ENCODE measurements at places on chromosomes 1 and 21.
A peak's percentile ranks its signal among the peaks of the same experiment; 100 is the strongest.

DNA sequence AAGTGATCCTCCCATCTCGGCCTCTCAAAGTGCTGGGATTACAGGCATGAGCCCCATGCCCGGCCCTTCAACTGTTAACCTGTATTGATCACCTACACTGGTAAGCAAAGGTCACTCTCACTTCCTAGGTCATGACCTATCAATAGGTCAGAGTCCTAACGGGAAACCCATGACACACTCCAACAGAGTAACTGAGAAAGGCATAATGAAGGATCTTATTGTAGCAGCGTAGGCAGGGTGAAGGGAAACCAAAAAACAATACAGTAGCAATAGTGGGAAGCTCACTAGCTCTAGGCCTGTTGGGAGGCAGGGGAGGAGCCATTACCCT lies 19.5 kb upstream of the IFNAR1 start:
- DNase-seq, result no peak

DNA sequence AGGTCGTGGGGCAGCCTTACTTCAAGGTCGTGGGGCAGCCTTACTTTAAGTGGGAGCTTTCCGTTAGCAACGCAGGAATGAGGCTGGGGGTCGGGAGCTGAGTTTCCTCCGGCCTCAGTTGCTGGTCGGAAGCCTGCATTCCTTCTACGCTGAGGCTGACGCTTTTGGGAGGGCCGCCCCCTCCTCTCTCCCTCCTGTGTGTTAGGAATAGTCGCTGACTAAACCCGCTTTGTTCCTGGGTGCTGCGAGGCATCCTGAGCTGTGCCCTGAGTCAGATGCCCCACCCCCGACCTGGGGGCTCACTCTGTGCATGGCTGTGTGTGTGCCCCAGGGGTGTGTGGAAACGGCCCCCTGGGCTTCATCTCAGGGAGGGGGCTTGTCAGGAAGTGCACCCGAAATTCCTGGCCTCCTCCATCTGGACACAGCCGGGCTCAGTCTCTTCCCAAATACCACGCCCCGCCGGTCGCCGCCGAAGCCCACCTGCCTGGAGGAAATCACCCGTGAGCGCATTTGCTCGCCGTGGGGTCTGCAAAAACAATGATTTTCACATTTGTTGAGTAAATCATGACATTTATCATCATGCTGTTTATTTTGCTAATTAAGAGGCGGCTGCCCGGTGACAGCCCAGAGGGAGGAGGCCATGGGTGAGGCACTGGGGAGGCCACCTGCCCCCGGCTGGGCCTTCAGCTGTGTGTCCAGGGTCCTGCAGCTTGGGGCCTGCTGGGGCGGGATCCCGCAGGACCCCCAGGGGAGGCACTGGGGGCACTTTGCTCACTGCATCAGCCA lies 121.4 kb downstream of the PRDM16 start:
- no peak for DNase-seq

GRCh38 chr1:199553104-199553503 lies 474.4 kb upstream of the NR5A2 start:
- no peak for DNase-seq

DNA sequence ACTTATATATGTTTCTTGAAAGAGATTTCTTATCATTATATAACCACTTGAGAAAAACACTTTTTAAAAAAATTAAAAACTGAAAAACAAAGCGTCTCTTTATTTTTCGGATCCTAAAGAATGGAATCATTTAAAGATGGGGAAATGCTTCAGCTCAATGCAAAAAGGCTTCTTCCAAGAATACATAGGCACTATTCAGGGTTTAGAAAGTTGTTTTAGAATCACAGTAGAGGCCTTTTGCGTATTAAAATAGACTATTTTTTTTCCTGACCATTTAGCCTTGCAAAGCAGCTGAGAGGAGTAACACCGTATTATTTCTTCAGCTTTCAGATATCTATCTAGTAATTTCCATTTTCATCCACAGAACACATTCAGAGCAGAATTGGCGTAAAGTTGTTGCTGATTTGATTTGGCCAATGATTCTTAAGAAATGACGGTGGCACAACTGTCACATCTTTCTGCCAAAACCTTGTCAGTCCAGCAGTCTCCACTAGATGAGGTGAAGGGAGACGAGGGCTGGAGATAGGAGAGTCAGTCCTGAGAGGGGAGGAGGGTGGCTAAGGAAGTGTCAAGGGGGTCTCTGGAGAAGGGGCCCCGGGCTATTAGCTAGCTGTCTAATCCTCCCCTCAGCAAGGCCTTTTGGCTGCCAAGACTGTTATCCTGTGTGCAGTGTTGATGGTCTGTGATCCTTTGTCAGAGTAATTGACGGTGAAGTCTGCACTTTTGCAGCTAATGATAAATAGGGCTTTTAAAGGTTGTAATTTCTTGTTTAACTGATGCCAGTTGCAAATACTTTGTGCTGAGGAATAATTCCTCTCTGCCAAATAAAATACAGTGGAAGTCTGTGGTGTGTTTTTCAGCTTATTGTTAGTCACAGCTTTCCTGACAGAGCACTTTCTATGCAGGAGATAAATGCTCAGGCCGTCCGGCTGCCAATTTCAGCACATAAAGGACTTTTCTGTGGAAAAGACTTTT lies 34.7 kb downstream of the PRRX1 start:
- DNase-seq, result no peak

DNA sequence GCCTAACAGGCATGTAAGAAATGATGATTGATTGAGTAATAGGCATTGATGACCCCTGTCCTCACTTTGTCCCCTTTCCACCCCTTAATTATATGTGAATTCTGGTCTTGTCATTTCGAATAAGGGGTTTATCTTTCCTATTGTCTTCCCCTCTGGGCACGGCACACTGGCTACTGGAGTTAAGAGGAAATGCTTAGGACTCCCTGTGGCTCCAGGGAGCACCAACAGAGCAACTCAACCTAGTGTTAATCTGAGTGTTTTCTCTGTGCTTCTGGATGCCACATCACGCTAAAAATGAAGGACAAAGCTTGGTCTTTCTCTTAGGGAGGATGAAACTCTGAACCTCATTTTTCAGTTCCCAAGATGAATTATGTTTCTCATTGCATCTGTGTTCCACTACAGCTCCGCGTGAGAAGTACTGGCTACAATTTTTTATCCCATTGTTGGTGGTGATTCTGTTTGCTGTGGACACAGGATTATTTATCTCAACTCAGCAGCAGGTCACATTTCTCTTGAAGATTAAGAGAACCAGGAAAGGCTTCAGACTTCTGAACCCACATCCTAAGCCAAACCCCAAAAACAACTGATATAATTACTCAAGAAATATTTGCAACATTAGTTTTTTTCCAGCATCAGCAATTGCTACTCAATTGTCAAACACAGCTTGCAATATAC lies 5.3 kb downstream of the FCER1A start:
- DNase-seq, result no peak

DNA sequence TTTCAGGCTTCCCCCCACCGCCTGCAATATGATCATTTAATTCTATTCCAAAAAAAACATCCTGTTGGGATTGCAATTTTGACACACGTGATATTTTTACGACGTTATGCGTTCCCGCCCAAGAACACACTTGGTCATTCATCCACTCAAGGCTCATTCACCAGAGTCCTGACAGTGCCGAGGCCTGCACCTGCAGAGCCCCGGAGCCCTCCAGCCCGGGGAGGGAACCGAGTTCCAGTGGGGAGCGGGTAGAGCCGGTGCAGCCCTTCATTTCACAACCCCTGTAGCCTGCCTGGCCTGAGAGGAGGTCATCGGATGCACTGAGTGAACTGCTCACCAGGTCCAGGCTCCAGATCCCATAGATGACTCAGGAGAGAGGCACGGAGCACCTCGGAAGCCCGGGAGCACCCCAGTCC lies 156.0 kb upstream of the BACE2 start:
- DNase-seq, result no peak

DNA sequence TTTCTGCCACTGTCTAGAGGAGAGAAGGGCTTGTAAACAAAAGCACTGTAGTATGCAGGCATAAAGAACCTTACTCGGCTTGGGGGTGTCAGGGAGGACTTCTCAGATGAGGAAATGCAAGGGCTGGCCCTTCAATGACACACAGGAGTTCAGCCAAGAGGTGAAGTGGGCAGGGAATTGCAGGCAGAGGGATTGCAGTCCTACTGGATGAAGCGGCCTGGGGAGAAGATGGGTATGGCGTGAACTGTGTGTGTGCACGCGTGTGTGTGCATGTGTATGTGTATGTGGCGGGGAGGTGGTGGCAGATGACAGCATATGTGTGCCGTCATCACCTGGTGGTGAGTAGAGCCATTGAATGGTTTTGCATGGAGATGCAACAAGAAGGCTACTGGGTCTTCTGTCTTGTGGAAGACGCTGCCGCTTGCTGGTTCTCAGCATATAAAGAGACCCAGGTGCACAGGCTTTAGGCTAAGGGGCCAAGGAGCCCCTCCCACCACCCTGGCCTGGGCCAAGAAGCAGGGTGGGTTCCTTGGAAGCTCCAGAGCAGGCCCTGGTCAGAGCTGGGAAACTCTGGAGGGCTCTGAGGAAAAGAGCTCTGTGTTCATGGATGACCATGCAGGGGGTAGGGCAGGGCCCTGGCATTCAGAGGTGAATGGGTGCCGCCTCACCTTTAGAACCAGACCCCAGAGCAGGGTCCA lies 4.1 kb upstream of the EPS8L3 start:
- no peak for DNase-seq

- DNase-seq, result no peak
These were observed 12.9 kb upstream of the KCNJ15 start for GRCh38 chr21:38243732-38244406.

DNA sequence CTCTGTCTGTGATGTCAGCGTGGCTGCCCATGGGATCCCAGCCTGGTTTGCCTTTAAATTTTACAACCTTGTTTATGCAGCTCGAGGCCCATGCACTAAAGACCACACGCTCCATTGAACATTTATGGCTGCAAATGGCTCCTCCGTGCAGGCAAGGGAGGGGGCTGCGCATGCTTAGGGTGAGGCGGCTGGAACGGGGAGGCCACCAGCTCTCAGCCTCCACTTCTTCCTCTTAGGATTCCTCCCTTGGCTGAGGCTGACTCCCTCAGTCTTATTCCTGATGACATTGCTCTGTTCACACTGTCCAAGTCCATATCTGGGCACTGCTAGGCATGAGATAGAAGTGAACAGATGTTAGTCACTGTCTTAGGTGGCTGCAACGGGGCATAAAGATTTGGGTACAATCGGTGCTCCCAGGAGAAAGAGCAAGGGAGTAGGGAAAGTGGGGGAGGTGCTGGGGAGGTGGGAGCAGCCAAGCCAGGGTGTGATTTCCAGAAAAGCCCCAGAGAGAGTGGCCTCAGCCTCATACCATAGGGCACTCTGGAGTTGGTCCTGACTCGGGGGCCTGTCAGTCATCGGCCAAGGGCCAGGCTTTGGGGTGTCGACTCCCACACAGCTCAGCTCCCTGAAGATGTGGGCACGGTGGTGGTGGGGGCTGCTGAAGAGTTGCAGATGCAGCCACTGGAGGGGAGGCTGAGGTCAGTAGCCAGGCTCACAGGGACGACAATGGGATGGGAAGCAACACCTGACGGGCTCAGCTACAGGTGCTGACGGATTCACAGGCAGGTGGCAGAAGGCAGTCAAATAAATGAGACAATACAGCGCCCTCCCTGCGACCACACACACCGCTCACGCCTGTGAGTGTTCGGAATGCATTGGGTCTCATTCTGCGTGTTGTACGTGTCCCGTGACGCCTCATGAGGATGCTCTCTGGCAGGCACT lies 37.3 kb upstream of the ACTL8 start:
- DNase-seq, result no peak

DNA sequence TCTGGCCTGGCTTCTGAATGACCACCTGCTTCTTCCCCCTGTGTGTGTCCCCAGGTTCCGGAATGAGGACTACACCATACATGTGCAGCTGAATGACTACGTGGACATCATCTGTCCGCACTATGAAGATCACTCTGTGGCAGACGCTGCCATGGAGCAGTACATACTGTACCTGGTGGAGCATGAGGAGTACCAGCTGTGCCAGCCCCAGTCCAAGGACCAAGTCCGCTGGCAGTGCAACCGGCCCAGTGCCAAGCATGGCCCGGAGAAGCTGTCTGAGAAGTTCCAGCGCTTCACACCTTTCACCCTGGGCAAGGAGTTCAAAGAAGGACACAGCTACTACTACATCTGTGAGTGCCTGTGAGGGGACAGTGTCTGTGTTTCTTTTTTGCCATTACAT lies 3.6 kb downstream of the EFNA1 start:
- DNase-seq, result no peak

- DNase-seq, result no peak
These were observed 90.8 kb downstream of the ZP4 start for GRCh38 chr1:237799762-237800474.

GRCh38 chr1:223811634-223812101 lies 34.1 kb downstream of the TP53BP2 start:
- no peak for DNase-seq

GRCh38 chr1:54117815-54118563 lies 34.8 kb downstream of the CDCP2 start:
- DNase-seq, result no peak

- DNase-seq, result no peak
These were observed 46.6 kb downstream of the SSBP3 start for GRCh38 chr1:54359393-54360162.

DNA sequence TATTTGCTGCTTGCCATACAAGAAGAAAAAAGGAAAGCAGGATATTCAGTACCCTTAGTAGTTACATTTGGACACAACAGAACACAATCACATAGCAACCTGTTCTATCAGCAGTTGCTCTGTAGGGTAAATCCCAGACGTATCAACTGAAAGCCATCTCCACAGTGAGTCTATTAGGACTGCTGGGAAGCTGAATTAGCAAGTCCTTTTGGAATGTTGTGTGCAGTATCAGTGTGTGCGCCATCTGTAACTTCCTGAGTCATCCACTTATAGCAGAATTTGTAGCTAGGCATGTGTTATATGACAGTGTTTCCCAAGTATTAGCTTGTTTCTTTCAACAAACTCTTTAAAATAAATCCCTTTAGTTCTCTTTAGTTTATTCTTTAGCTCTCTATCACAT lies 21.3 kb downstream of the CCDC30 start:
- peak; percentile 66 for DNase-seq

GRCh38 chr1:217012659-217013058 lies 289.4 kb upstream of the ESRRG start:
- DNase-seq, result no peak

DNA sequence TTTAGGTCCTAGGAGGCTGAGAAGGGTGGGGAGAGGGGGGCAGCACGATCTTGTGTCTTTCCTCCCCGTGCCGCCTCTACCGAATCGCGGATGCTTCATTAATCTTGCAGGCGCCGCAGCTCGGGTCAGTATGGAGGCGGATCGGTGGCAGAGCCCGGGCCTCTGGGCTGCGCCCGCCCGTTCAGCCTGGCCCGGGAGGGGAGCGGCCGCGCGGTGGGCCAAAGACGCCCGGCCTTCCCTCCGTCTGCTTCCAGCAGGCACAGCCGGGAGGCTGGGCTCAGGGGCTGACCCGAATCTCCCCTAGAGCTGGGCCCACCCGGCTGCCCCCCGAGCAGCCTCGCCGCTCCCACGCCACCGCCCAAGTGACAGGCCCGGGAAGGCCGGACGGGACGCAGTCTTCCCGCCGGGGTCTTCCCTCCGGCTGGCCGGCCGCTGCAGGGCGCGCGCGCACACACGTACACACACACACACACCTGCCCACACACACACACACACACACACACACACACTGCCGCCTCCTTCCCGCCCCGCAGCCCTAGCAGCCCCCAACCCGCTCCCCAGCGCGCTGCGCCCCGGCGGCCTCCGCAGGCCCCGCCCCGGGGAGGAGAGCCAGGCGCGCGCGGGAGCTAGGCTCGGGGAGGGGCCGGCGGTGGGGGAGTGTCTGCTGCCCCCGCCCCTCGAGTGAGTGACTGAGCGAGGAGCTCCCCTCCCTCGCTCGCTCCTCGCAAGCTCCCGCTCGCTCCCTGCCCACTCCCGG lies at the start of gene C1orf21:
C1orf21 (plus strand) TSS at position 718 of the 757 bp plus-strand sequence. CDS start 90,481 bp downstream, outside the sequence.
- peak; percentile 27 for DNase-seq
